ENCODE measurements at places on chromosomes 4 and X.

- DNase-seq: no peak
Observed at GRCh38 chr4:100960232-100960631, 387.1 kb downstream of the PPP3CA start.

DNA sequence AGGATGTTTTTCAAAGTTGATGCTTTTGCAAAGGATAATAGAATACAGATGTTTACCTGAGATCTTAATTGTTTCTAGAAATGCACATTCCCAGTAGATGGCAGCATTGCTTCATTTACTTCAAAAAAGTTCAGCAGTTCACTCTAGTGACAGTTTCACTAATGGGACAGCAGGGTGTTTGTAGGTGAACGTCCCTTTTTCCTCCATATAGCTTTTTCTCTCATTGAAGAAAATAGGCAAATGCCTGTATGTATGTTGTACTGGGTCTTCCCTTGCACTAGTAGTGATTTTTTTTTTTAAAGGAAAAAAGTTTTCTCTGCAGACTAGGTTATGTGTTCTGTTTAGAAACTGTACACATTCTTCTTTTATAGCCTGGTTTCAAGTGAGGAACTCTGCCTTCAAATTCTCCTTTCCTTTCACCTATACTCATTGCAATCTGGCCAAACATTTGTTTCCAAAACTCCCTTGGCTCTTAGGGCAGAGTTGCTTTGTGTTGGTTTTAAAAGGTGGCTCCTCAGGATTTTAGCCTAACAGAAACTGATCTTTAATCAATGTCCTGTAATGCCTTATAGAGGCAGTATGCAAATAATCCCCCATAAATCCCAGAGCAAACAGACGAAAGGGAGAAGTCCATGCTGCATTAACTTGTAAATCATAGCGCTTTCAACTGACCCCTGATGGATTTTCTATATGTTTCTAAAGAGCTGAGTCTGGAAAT lies 86.3 kb downstream of the EGF start:
- peak; percentile 63 for DNase-seq

GRCh38 chr4:47143261-47143660 lies 111.9 kb downstream of the GABRB1 start:
- no peak for DNase-seq

- DNase-seq: no peak
Observed at GRCh38 chr4:110907801-110908313, 285.0 kb upstream of the PITX2 start.

GRCh38 chrX:110675886-110676285 lies 119.7 kb downstream of the CHRDL1 start:
- DNase-seq: no peak

- DNase-seq: no peak
Observed at GRCh38 chr4:56773346-56773745, 48.2 kb downstream of the SPINK2 start.

- no peak for DNase-seq
Observed at GRCh38 chr4:113504422-113504821, 257.1 kb downstream of the CAMK2D start.

DNA sequence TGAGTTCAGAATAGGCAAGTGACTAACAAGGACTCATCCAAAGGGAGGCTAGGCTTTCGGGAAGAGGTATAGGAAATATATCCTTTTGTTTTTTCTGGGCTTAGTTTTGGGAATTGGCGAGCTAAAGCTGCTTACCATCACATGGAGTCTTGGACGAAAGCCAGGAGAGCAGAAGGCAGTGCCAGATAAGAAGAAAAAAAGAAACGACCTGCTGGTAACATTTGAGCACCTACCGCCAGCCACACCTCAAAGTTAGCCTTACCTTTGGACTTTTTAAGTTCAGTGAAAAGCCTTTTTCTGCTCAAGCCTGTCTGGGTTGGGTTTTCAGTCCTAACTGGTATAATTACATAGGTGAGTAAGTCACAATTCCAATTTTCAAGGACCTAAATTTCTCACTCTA lies 85.1 kb upstream of the LCORL start:
- DNase-seq: no peak

DNA sequence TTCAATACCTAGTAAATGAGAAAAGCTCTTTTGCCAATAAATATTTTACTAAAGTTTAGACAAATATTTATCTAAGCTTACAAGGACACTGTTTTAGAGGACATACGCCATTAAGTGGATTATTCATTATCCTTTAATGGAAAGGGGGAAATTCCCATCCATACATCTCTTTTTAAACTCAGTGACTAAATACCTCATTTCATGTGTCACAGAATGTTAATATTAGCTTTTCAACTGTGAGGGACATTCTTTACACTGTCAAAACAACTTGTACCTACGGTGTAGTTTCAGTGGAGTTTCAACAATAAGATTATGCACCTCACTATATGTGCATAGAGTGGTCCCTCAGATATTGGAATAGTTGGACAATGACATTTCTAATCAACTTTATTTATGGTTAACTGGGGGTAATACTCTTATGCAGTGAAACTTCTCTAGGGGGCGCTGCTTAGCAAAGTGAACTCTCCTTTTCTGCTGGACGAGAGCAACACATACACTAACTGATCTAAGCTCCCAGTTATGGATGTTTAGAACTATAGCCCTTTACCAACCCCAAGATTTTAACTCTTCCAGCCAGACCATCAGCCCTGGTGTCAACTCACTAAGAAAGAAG lies 9.7 kb downstream of the HS6ST2 start:
- DNase-seq: no peak

DNA sequence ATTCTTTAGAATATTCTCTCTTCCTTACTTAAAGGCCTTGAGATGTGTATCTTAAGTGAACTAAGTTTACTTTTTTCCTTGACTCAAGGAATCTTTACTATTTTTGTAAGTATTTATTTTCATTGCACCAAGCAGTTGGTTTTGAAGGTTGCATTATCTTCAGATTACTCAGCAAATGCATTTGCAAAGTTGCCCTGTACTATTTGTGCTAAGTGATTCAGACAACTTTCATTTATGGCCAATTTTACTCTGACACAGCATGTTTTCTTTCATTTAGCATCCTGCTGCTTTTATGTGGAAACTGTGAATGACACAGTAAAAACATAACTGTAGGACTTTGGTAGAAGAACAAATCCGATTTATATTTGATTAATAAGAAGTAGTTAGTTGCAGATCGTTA lies 191.0 kb downstream of the CCSER1 start:
- peak; percentile 87 for DNase-seq

GRCh38 chr4:128861856-128862518 lies 52.5 kb downstream of the JADE1 start:
- no peak for DNase-seq

- peak; percentile 41 for DNase-seq
Observed at GRCh38 chr4:14994242-14994641, 8.0 kb upstream of the CPEB2 start.

DNA sequence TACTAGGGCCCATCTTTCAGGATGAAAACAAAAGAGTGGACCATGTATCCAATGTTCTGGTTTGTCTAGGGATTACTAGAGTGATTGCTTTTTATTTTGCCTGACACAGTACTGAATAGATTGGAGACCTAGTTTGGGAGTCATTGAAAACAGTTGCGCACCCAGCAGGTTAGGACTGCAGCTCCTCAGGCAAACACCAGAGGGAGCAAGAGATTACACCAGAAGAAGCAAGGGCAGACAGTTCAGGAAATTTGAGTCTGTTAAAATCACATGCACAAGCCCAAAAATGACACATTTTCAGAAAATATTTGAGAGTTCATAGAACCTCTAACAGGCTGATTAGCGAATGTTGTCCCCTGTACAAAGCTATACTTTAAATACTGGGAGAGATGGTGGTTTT lies 55.6 kb downstream of the CYLC1 start:
- peak; percentile 0 for DNase-seq

- DNase-seq: no peak
Observed at GRCh38 chrX:11206716-11207115, 86.5 kb upstream of the AMELX start.

GRCh38 chrX:102651242-102652011 lies at the start of gene GPRASP1:
Gene GPRASP1 (plus strand): TSS chrX:102651483. CDS start chrX:102653914, 2,431 bp downstream.
- peak; percentile 13 for DNase-seq

DNA sequence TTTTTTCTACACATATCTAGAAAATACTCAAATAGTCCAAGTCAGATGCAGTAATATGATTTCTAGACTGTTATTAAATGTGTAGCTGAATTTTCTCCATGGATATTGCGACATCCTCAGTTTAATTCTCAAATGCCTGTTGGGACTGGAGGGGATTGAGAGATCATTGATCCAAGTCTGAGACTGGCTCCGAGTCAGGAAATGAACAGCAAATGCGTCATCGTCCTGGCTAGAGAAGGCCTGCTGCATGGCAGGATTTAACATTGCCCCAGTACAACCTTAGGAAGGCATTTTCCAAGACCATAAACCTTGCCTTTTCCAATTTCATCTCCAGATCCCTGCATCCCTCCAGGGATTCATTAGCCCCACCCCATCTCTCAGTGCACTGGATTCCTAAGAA lies 56.6 kb upstream of the SLC6A14 start:
- peak; percentile 14 for DNase-seq

- no peak for DNase-seq
Observed at GRCh38 chr4:53818104-53818503, 226.8 kb upstream of the LNX1 start.

- DNase-seq: no peak
Observed at GRCh38 chr4:47065051-47065481, 33.7 kb downstream of the GABRB1 start.

DNA sequence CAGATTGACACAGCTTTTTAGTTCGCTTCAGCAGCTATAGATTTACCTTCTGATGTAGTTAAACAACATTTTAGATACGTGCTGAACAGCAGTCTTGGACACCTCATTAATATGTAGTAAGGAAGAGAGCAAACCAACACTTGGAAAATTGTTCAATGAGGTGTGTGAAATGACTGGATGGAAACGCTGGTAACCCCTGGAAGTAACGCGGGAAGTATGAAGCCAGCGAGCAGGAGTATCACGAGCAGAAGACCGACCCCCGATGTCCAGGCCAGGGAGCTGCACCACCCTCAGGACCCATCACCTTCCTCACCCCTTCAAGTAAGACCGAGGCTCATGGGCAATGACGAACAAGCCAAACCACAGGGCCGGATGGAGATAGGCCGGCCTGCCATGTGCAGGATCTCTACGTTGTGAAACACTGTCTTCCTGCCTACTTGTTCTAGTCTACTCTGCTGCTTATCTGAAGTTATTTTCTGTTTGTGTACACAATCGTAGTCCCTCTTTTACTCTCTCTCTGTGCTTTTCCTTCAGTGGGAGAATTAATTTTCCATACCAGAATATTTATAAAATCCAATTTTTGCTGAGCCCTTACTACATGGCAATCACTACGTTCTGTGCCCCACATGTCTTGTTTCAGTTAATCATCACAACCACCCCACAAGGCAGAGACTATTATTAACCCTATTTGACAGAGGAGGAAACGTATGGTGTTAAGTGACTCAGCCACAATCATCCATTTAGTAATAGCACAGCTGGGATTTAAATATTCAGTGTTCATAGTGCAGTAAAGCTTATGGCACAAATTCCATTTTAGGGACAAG lies 221.7 kb downstream of the APBB2 start:
- peak; percentile 81 for DNase-seq

GRCh38 chr4:144480068-144480467 lies 165.9 kb upstream of the HHIP start:
- no peak for DNase-seq

- DNase-seq: no peak
Observed at GRCh38 chr4:77028246-77028645, 47.5 kb downstream of the CCNI start.

GRCh38 chrX:134373736-134374135 lies 86.2 kb upstream of the HPRT1 start:
- DNase-seq: no peak

DNA sequence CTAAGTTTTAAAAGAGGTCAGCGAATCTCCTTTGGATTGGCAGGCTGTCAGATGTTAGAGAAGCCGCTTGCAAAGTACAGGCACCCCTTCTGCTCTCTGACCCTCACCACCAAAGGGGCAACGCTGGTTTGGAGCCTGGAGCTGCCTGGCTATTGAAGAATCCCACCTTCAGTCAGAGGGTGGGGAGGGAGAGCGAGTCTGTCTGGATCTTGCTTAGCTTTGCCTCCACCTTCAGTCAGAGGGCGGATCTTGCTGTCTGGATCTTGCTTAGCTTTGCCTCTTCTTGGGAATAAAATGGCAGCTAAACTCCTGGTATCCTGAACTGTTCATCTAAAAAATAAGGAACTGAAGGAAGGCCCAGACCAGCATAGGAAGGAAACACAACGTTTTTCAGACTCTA lies 7.3 kb downstream of the CCDC110 start:
- no peak for DNase-seq

DNA sequence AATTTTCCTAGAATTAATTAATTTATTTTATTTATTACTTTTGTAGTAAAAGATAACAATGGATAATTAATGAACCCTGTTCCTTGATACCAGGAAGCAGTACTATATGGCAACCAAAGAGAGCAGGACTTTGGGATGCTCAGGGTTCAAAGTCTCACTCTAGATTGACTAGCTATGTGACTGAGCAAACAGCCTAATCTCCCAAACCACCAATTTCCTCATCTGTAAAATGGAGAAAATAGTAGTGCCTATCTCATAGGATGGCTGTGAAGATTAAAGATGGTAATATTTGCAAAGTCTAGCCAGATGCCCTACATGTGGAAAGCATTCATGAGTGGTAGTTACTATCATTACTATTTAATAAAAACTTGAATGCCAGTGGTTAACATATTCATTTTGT lies 97.6 kb downstream of the PRDM5 start:
- no peak for DNase-seq

- no peak for DNase-seq
Observed at GRCh38 chr4:17376205-17376604, 135.7 kb downstream of the QDPR start.

Measured in fibroblast of skin of back (primary cell).